Stimulated activated CD4-positive, alpha-beta T cell treated with anti-CD3 and anti-CD28 coated beads, Interleukin-15, amount 100 ng/mL, for 24 hours (primary cell): ENCODE measurements at places on chromosomes 3 and 15.

- DNase-seq = no peak
Measured at GRCh38 chr3:134619301-134619615, 31.6 kb downstream of the KY start.

DNA sequence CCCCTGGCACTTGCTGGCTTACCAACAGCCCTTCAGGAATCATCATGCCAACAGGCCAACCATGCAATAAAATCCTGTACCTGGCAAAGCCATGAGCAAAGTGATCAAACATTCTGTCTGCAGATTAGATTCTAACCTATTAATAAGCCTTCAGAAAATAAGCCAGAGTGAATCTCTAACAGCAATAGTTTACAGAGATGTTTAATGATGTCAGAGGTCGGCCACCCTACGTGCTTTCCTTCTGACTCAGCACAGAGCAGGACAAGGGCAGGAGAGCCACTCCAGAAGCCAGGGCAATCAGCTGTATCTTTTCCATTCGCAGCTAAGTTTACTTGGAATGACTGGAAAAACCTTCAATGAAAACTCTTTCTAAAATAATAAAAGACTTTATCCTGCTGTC is 13.1 kb downstream of the COL8A1 start:
- no peak for DNase-seq

GRCh38 chr3:111913163-111913763 is 54.2 kb downstream of the PHLDB2 start:
- DNase-seq = no peak

- DNase-seq = no peak
Measured at GRCh38 chr3:189685291-189685690, 54.1 kb downstream of the TP63 start.

- no peak for DNase-seq
Measured at GRCh38 chr3:10629671-10630040, 124.3 kb upstream of the ATP2B2 start.

- peak; percentile 30 for DNase-seq
Measured at GRCh38 chr3:119891944-119892721, 110.2 kb downstream of the NR1I2 start.

DNA sequence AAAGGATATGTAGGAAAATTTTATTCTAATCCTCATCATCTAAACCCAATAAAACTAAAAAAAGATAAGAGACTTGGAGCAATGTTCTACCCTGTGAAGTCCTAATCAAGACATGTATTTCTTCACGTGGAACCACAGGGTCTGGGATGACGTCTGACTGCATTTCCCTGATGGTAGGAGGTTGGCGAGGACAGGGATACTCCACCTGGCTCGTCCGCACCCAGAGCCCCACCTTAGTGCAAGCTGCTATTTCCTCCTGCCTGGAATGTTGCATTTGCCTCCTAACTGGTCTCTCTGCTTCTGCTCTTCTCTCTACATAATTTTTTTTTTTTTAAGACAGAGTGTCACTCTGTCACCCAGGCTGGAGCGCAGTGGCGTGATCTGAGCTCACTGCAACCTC is 57.7 kb upstream of the RASGRP1 start:
- DNase-seq = no peak

GRCh38 chr3:86988235-86988634 is 2.7 kb downstream of the VGLL3 start:
- no peak for DNase-seq

DNA sequence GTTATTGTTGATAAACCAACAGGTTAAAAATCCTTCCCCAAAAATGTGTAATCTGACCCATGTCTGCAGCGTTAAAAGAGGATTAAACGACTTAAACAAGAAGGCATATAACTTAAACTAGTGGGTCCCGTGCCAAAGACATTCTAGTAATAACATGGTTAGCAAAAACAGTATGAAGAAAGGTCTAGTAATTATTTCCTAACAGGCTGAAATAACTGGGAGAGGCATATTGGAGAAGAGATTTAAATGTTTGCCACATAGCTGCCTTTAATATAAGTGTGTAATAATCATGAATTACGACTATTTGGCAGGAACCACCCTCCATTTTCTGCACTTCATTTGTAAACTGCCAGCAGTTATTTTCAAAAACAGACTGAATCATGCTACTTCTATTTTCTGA is 67.7 kb upstream of the CSPG5 start:
- DNase-seq = no peak
